ENCODE measurements at places on chromosomes 7 and 10.

GRCh38 chr10:96013956-96014355 is 29.4 kb upstream of the CCNJ start:
- no peak overlapping the region for H3K4me3 ChIP-seq
- no peak overlapping the region for H3K27ac ChIP-seq
- H3K4me1 ChIP-seq, result no peaks in the 10 kb centered on the region
- no peaks in the 10 kb centered on the region for H3K27me3 ChIP-seq
- no peaks in the 10 kb centered on the region for H3K36me3 ChIP-seq

GRCh38 chr10:33967606-33968120 is 633.2 kb upstream of the NRP1 start:
- no peak overlapping the region for H3K27ac ChIP-seq
- no peaks in the 10 kb centered on the region for H3K36me3 ChIP-seq
- no peak for DNase-seq
- no peak overlapping the region for H3K4me3 ChIP-seq
- H3K27me3 ChIP-seq, result no peaks in the 10 kb centered on the region
- no peaks in the 10 kb centered on the region for H3K4me1 ChIP-seq

DNA sequence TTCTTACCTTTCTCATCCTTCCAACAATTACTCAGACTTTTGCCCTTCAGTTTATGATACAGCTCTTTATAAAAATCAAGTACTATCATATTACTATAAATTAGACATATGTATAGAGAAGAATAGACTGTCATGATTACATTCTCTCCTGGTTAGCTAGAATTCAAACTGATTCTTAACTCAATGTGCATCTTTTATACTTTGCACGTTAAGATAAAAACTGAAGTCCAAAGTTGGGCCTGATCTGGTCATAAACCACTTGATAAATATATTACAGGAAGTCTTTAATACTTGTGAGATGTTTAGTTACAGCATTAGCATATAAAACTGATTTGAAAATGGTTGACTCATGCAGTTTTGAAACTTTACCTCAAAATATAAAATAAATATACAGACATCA is 2.6 kb downstream of the AGR3 start:
- H3K36me3 ChIP-seq, result no peaks in the 10 kb centered on the region
- H3K27me3 ChIP-seq, result no peaks in the 10 kb centered on the region
- no peak overlapping the region for H3K4me3 ChIP-seq
- no peaks in the 10 kb centered on the region for H3K4me1 ChIP-seq
- DNase-seq, result no peak
- no peak overlapping the region for H3K27ac ChIP-seq

- H3K27me3 ChIP-seq, result no peaks in the 10 kb centered on the region
- no peak overlapping the region for H3K4me3 ChIP-seq
- DNase-seq, result no peak
- H3K36me3 ChIP-seq, result no peaks in the 10 kb centered on the region
- no peak overlapping the region for H3K27ac ChIP-seq
These were observed 7.6 kb upstream of the ACBD5 start for GRCh38 chr10:27248215-27248614.

DNA sequence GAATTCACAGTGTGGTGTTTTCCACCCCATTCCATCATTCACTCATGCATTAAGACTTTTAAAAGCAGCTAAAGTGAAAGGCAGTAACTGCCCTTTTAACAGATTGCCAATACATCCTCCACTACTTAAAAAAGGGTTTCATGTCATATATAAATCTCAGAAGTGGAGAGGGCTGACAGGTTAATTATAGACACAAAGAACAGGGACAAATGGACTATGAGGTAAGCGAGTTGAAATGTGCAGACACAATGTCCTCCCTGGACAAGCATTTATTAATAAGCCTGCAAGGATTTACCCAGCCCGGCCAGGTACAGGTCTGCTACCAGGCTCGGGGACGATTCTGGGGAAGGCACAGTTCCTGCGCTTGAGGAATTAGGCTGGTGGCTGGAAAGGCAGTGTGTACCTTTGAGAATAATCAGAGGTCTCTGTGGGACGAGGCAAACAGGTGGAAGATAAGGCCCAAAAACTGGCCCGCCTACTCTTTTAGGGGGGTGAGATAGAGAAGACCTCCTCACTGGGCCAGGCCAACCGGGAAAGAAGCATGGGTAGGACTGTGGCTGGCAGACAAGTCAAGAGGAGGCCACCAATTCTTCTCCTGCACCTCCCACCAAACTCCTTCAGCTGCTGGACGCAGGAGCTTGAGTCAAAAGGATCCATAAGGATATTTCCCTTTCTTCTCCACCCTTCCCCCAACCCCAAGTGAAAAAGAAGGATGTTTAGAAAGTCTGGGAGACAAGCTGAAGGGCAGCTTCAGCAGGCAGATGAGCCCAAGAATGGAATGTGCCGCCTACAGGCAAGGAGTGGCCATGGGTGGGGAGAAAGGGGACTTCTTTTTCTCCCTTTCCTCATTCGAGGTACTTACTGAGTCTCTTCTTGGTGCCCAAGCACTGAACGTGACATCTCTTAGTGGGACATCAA is 1.5 kb downstream of the PDLIM1 start:
- no peaks in the 10 kb centered on the region for H3K36me3 ChIP-seq
- H3K4me1 ChIP-seq, result peaks cover 43% of the 10 kb centered on the region
- no peak for DNase-seq
- H3K27me3 ChIP-seq, result no peaks in the 10 kb centered on the region

- no peak for DNase-seq
- no peaks in the 10 kb centered on the region for H3K36me3 ChIP-seq
- peaks cover 3% of the 10 kb centered on the region for H3K27me3 ChIP-seq
- H3K27ac ChIP-seq, result no peak overlapping the region
These were observed 2.0 kb upstream of the PLPP4 start for GRCh38 chr10:120455004-120455403.

GRCh38 chr10:114686013-114686412 is 27.9 kb upstream of the ABLIM1 start:
- H3K4me3 ChIP-seq, result no peak overlapping the region
- no peaks in the 10 kb centered on the region for H3K27me3 ChIP-seq
- no peak for DNase-seq
- H3K4me1 ChIP-seq, result no peaks in the 10 kb centered on the region

- no peak overlapping the region for H3K27ac ChIP-seq
- no peaks in the 10 kb centered on the region for H3K27me3 ChIP-seq
- no peak for DNase-seq
- H3K4me1 ChIP-seq, result no peaks in the 10 kb centered on the region
These were observed 44.2 kb downstream of the CNNM2 start for GRCh38 chr10:102962267-102962666.

DNA sequence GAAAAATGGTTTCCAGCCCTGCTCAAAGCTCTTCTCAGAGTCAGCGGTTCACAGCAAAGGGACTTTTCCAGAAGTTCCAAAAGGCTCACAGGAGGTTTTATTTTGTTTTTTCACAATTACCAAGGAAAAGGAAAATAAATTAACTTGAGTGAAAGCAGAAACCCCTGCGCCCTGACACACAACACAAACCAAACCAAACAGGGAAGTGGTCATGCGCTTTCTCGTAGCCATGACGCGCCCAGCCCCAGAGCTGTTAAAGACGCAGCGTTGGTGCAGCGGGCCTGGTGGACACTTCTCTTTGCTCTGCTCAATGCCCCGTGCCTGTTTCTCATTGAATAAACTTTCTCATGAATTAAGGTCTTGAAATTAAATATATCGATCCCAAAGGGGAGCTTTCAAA is 134.4 kb upstream of the LYZL2 start:
- no peak overlapping the region for H3K27ac ChIP-seq
- H3K4me3 ChIP-seq, result no peak overlapping the region
- peaks cover 10% of the 10 kb centered on the region for H3K4me1 ChIP-seq
- DNase-seq, result no peak
- no peaks in the 10 kb centered on the region for H3K36me3 ChIP-seq

- DNase-seq, result no peak
- no peak overlapping the region for H3K4me3 ChIP-seq
- H3K27ac ChIP-seq, result no peak overlapping the region
- no peaks in the 10 kb centered on the region for H3K4me1 ChIP-seq
These were observed 167.7 kb upstream of the KCTD7 start for GRCh38 chr7:66460921-66461361.

GRCh38 chr7:24778543-24779282 is 21.4 kb upstream of the GSDME start:
- H3K4me3 ChIP-seq, result no peak overlapping the region
- peaks cover 33% of the 10 kb centered on the region for H3K4me1 ChIP-seq
- peak overlapping the region; percentile 64 for H3K27ac ChIP-seq
- H3K27me3 ChIP-seq, result no peaks in the 10 kb centered on the region
- no peak for DNase-seq
- H3K36me3 ChIP-seq, result no peaks in the 10 kb centered on the region

- H3K4me1 ChIP-seq, result peaks cover 15% of the 10 kb centered on the region
- peak overlapping the region; percentile 83 for H3K27ac ChIP-seq
- H3K27me3 ChIP-seq, result no peaks in the 10 kb centered on the region
- no peaks in the 10 kb centered on the region for H3K36me3 ChIP-seq
These were observed 2.2 kb downstream of the STN1 start for GRCh38 chr10:103915796-103916195.

DNA sequence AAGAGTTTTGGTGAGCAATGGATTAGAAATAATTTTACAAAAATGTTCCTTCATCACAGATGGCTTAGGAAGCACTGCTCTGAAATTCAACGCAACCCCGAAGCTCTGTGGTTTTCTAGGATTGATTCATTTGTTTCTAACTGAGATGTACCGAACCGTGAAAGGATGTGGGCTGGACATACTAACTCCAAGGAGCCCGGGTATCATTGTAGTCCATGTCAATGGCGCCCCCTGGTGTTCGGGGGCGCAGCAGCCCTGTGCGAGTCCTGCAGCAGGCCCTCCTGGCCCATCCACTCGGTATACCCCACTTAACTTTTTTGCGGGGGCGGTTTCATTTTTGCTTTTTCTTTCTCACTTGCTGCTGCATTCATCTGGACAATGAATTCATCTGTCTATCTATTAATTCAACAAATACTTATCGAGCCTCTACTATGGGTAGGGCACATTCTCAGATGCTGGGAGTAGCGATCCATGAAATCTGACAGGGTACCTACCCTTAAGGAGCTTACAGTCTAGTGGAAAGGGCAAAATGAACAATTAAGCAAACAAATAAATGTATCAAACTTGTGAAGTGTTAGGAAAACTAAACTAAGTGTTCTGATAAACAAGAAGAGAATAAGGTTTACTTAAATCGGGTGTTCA is 25.2 kb upstream of the ITPRID1 start:
- H3K27ac ChIP-seq, result no peak overlapping the region
- no peaks in the 10 kb centered on the region for H3K27me3 ChIP-seq
- no peaks in the 10 kb centered on the region for H3K36me3 ChIP-seq

GRCh38 chr10:133249094-133249780 is 11.6 kb downstream of the VENTX start:
- no peaks in the 10 kb centered on the region for H3K36me3 ChIP-seq
- H3K27ac ChIP-seq, result no peak overlapping the region
- no peaks in the 10 kb centered on the region for H3K27me3 ChIP-seq
- H3K4me3 ChIP-seq, result no peak overlapping the region
- H3K4me1 ChIP-seq, result no peaks in the 10 kb centered on the region

- H3K4me3 ChIP-seq, result 0 out of 2 replicates have a peak overlapping the region, but pooled peaks have one; percentile 2
- DNase-seq, result no peak
- peak overlapping the region; percentile 67 for H3K27ac ChIP-seq
- H3K4me1 ChIP-seq, result peaks cover 24% of the 10 kb centered on the region
- H3K36me3 ChIP-seq, result no peaks in the 10 kb centered on the region
These were observed 5.2 kb downstream of the ADAP1 start for GRCh38 chr7:949021-949934.

GRCh38 chr7:141884539-141885225 is 31.5 kb upstream of the OR9A4 start:
- no peaks in the 10 kb centered on the region for H3K4me1 ChIP-seq
- no peaks in the 10 kb centered on the region for H3K27me3 ChIP-seq
- no peak overlapping the region for H3K4me3 ChIP-seq

- no peaks in the 10 kb centered on the region for H3K4me1 ChIP-seq
- no peaks in the 10 kb centered on the region for H3K36me3 ChIP-seq
- H3K27ac ChIP-seq, result no peak overlapping the region
- no peaks in the 10 kb centered on the region for H3K27me3 ChIP-seq
- no peak for DNase-seq
These were observed 56.7 kb upstream of the SEPHS1 start for GRCh38 chr10:13404791-13405190.

GRCh38 chr7:129853661-129854268 is 99.0 kb downstream of the UBE2H start:
- DNase-seq, result no peak
- H3K4me1 ChIP-seq, result peaks cover 4% of the 10 kb centered on the region
- no peak overlapping the region for H3K4me3 ChIP-seq

GRCh38 chr7:129438839-129439651 is 4.8 kb downstream of the STRIP2 start:
- H3K4me1 ChIP-seq, result no peaks in the 10 kb centered on the region
- H3K36me3 ChIP-seq, result no peaks in the 10 kb centered on the region
- no peak overlapping the region for H3K27ac ChIP-seq

- H3K27me3 ChIP-seq, result 0 out of 2 replicates have a peak, but pooled peaks cover 2% of the 10 kb centered on the region
- no peaks in the 10 kb centered on the region for H3K4me1 ChIP-seq
- H3K36me3 ChIP-seq, result no peaks in the 10 kb centered on the region
- H3K27ac ChIP-seq, result no peak overlapping the region
These were observed 216.4 kb downstream of the SEC23IP start for GRCh38 chr10:120108916-120109315.

GRCh38 chr7:39429421-39429820 is 136.8 kb upstream of the YAE1 start:
- H3K4me3 ChIP-seq, result no peak overlapping the region
- no peak overlapping the region for H3K27ac ChIP-seq
- no peak for DNase-seq
- H3K36me3 ChIP-seq, result no peaks in the 10 kb centered on the region

- H3K27me3 ChIP-seq, result no peaks in the 10 kb centered on the region
- no peak overlapping the region for H3K27ac ChIP-seq
- no peak for DNase-seq
- no peaks in the 10 kb centered on the region for H3K36me3 ChIP-seq
- H3K4me1 ChIP-seq, result peaks cover 17% of the 10 kb centered on the region
These were observed 171.0 kb upstream of the ZNF32 start for GRCh38 chr10:43819464-43820230.

DNA sequence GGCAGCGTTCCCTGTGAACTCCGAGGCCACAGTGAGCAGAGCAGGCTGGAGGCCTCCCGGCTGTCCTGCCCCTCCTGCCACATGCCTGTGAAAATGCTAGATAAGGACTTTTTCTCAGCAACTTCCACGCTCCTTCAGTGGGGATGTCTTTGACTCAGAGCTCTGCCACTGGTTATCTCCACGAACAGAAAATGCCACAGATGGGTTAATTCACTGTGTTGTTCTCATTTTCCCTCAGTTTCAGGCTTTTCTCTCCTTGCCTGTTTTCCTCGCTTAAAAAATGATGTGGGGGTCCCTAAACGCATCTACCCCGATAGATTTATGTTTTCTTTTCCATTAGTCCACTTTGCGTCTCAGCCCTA is 51.3 kb downstream of the IKZF1 start:
- no peaks in the 10 kb centered on the region for H3K27me3 ChIP-seq
- H3K4me3 ChIP-seq, result no peak overlapping the region
- DNase-seq, result no peak
- peaks cover 27% of the 10 kb centered on the region for H3K36me3 ChIP-seq
- H3K27ac ChIP-seq, result no peak overlapping the region

Data from GM12878 (cell line).